Germinal center (tissue), 1 donor: ENCODE measurements at places on chromosomes 12 and 14.

- DNase-seq: no peak
These were observed 614.9 kb downstream of the VRK1 start for GRCh38 chr14:97411938-97412612.

- DNase-seq: no peak
These were observed 22.0 kb upstream of the MGST1 start for GRCh38 chr12:16325426-16325825.

- DNase-seq: no peak
These were observed 128.4 kb downstream of the DAD1 start for GRCh38 chr14:22460461-22461195.

DNA sequence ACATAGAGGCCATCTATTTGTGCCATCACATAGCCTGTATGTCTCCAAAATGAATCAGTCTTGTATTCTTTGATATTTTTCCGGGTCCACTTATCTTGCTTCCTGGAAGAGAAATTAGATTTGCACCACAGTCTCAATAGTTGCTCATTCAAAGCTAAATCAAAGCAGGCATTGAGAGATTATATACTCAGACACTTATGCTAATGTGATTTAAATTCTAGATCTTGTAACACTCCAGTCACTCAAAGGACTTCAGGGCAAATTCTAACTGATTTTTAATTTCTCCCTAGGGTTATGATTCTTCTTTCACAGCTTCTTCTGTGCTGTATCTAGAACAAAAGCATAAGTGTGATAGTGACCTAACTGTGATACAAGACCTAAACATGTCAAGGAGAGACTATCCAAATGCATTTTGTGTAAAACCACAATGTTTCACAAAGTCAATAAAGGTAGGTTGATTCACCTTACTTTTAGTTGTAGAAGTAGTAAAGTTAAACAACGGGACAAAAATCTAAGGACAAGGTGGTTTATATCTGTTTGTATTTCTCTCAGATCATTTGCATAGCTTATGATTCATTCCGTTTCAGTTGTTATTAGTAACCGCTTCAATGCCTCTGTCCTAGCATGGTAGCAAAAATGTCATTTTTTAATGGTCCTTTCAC is 26.8 kb downstream of the PLBD1 start:
- DNase-seq: no peak

- no peak for DNase-seq
These were observed 336.4 kb upstream of the FBXO33 start for GRCh38 chr14:39768589-39768988.

DNA sequence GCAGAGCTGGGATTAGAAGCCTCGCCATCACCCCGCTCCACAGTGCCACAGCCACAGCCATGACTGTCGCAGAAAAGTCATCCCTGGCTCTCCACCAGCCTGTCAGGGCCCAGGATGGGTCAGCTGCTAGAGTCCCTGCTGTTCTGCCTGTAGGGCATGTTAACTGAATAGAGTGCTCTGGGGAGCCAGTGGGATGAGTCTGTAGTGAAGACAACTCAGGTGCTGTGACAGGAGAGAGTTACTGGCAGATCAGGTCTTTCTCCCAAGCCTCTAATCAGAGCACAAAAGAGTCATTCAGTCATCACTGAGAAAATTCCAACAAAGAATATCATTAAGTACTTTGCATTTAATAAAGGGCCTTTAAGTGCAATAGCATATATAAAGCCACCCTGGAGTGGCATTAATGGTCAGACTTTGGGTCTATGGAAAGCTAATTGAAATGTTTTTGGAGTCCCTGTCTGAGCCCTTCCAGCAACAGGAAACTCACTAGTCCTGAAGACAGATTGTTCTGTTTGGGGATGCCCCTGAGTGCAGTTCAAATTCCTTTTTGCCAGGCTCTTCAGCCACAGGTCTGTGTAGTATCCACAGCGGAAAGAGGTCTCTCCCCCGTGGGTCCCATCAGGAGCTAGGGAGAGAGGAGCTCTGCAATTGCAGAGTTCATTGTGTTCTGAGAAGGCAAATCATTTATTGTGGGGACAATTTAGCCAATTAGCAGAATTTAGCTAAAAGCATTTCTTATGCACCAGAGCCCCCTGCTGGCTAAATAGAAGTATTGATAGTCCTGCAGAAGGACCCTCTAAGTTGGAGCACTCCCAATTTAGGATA is 45.2 kb upstream of the C14orf132 start:
- DNase-seq: peak; percentile 54

GRCh38 chr14:22233377-22233776 is 355.6 kb downstream of the DAD1 start:
- no peak for DNase-seq

GRCh38 chr12:69343357-69343756 is 4.8 kb upstream of the LYZ start:
- no peak for DNase-seq

GRCh38 chr12:51439330-51439729 is 14.7 kb downstream of the SLC4A8 start:
- no peak for DNase-seq

DNA sequence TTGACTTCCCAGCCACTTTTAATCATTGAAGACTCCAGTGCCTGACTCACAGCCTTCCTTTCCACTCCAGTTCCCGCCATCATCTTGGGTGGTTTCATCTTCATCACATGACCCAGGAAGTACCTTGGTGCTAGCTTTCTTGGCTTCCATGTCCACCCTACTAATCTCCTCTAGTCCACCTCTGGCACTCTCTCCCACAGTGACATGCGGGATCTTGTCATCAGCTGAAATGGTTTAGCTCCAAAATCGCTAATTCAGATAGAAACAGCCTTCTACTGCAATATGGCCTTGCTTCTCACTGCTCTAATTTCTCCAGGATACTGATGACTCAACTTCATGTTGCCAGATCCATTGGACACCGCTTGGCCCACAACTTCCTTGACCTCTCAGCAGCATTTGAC is 24.5 kb downstream of the WDR20 start:
- DNase-seq: no peak

GRCh38 chr12:8603286-8603685 is 9.4 kb downstream of the AICDA start:
- no peak for DNase-seq

DNA sequence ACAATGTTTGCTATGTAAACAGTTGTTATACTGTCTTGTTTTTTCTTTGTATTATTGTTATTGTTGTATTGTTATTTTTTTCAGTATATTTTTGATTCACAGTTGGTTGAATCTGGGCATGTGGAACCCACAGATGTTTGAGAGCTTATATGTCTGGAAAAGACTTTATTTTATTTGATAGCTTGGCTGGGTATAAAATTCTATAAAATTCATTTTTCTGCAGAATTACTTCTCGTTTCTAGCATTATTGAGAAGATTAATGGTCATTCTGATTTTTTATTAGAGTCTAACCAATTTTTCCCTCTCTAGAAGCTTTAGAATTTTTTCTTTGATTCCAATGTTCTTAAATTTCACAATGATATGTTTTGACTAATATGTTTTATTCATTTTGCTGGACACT is 188.6 kb downstream of the CRADD start:
- no peak for DNase-seq

GRCh38 chr12:67161322-67161918 is 107.7 kb upstream of the CAND1 start:
- DNase-seq: peak; percentile 26

DNA sequence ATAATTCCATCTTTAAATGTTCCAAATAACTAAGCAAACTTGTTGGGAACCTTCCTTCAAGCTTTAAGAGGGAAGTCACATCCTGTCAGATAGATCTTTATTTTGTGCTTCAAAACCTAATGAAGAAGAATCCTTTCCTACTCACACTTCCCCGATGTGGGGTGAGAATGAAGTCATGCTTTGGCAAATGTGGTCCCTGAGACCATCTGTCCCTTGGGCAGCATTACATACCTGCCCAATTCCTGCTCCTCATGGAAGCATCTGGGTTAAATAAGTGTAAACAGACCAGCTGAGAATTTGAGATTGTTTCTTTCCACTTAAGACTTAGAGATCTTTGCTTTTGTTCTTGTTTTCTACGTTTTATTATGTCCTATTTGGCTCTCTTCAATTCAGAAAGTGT is 606.0 kb upstream of the TMEM132C start:
- DNase-seq: no peak

DNA sequence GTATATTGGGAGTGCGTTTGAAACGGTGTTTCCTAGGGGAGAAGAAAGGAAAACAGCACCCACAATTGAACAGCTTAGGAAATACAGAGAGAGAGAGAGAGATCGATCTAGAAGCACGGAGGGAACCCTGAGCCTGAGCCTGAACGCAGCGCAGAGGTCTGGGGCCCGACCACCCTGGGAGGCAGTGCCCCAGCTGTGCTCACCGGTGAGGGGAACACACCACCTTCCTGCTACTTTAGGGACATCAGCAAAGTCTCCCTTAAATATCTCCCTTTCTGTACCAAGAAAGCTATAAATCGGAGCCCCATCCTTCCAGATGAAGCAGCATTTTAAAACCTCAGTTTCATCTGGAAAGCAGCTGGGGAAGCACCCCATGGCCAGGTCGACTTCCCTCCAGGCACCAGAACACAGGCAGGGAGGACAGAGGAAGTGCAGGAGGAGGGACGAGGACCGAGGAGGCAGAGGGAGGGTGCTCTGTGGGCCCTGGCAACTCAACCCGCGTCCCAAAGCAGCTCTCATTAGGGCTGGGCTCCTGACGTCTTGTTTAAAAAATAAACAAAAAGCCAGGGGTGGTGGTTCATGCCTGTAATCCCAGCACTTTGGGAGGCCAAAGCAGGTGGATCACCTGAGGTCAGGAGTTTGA is 12.2 kb downstream of the RIMBP2 start:
- no peak for DNase-seq

GRCh38 chr12:26369588-26369987 is 174.2 kb downstream of the SSPN start:
- no peak for DNase-seq

- no peak for DNase-seq
These were observed 597 bp upstream of the GLTP start for GRCh38 chr12:109880938-109881337.

- no peak for DNase-seq
These were observed 177.0 kb downstream of the CEP128 start for GRCh38 chr14:80764496-80764895.

GRCh38 chr12:122336015-122336946 is 70.0 kb upstream of the VPS33A start:
- peak; percentile 45 for DNase-seq

DNA sequence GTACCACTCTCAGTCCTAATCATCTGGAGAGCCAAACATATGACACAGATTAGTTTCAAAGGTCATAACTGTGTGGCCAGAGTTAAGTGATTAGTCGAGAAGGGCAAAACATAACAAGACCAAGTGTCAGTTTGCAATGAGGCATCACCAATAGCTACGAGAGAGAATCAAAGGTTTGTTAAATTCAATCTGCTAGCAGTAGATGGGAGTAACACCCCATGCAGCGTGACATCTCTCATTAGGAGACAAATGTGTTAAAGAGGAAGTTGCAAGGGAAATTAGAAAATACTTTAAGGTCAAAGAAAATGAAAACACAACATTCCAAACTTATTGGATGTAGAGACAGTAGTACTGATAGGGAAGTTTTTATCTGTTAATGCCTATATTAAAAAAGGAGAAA is 135.7 kb upstream of the SYT10 start:
- DNase-seq: no peak

DNA sequence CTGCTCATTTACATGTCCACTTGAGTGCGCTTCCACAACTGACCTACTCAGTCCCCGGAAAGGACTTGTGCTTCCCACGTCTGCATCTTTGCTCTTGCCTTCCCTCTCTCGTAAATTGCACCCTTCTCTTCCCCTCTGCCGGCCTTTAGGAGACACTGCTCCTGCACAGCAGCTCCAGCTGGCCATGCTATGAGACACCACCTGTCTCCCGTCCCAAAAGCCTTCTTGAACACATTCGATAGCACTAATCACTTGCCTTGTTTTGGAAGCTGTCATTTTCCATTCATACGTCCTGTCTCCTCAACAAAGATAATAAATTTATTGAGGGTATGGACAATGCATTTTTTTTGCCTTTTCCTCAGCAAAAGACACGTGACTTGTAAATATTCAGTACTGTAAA is 15.7 kb upstream of the KCNA1 start:
- DNase-seq: no peak

GRCh38 chr14:91925001-91925726 is 22.3 kb downstream of the FBLN5 start:
- DNase-seq: no peak

GRCh38 chr12:113453330-113453729 is 18.3 kb downstream of the LHX5 start:
- DNase-seq: no peak
